ENCODE measurements at places on chromosomes 1 and 21.
A peak's percentile ranks its signal among the peaks of the same experiment; 100 is the strongest.

GRCh38 chr1:166170075-166170474, 3.3 kb upstream of the FAM78B start:
- no peak for DNase-seq

GRCh38 chr21:38048167-38048566, 131.9 kb upstream of the KCNJ6 start:
- DNase-seq = peak; percentile 95

DNA sequence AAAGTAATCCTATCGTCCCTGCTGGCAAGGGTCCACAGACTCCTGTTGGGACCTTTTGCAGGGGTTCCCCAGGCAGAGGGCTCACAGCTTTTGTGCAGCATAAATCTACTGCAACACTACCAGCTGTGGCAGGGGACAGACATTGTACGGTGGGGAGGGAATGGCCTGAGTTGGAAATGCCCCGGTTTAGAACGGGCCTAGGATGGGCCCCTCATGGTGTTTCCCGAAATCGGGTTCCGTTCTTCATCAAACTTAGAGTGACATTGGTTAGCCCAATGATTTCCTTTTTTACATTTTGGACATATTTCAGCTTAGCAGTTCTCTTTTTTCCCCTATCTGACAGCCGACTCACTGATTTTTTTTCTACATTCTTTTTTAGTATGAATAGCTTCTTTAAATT, 26.5 kb upstream of the SAMD11 start:
- DNase-seq = no peak

GRCh38 chr1:228118040-228118439, 8.9 kb upstream of the MRPL55 start:
- no peak for DNase-seq

- no peak for DNase-seq
Observed at GRCh38 chr21:39173716-39174680, 9.3 kb downstream of the PSMG1 start.

GRCh38 chr1:230869500-230869899, 1.2 kb upstream of the C1orf198 start:
- DNase-seq = no peak

- no peak for DNase-seq
Observed at GRCh38 chr1:118961156-118961555, 27.0 kb downstream of the TBX15 start.

DNA sequence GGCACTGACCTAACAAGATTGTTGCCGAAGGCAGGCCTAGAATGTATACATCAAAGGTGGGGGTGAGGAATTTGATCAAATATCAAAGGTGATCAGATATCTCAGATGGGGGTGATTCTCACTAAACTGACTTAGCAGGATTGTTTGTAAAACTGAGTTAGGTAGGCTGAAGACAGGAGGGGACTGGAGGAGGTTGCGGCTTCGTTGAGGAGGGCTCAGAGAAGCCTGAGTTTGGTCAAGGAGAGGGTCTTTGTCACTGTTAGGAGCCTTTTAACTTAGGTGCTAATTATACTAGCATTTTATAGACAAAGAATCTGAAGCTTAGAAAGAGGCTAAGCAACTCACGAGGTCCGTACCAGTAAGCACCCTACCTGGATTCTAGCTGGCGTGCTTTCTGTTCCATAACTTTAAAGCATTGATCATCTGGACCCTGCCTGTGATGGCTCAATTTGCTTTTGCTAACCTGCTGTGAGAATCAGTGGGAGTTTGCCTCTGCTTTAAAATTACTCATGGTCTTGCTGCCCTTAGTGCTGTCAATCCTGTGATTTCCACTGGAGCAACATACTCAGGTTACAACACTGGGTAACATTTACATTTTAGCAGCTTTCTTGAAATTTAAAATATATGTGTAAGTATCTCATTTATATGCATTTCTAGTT, 49.8 kb downstream of the ITSN1 start:
- DNase-seq = no peak

- DNase-seq = no peak
Observed at GRCh38 chr1:55197099-55197498, 18.1 kb downstream of the USP24 start.

DNA sequence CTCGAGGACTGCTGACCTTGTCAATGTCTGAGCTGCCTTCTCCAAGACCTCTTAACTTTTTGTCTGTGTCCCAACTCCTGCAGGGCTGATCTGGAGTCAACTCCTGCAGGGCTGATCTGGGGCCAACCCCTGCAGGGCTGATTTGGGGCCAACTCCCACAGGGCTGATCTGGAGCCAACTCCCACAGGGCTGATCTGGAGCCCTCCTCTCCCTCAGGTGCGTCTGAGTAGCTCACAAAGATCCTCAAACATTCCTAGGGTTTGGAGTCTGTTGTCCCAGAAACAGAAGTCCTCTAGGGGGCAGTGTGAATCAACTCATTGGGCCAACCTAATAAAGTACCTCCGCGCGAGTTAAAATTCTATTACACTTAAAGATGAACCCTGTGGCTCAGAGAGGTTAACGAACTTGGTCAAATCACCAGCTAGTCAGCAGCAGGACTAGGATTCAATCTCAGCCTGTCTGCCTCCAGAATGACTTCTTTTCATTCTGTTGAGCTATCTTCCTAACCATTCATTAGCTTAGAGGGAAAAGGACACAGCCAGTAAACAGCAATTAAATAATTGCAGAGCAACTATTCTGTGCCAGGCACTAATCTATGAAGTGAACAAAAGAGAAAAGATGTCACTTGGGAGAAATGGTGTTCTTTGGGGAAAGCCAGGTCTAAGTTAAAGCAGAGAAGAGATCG, 17.2 kb upstream of the RLF start:
- peak; percentile 71 for DNase-seq
